ENCODE measurements at places on chromosomes 2 and 18.

GRCh38 chr2:9286554-9287399 is 80.2 kb downstream of the ASAP2 start:
- DNase-seq = peak; percentile 31

- DNase-seq = no peak
Measured at GRCh38 chr2:125455110-125455509, 1200.8 kb upstream of the GYPC start.

DNA sequence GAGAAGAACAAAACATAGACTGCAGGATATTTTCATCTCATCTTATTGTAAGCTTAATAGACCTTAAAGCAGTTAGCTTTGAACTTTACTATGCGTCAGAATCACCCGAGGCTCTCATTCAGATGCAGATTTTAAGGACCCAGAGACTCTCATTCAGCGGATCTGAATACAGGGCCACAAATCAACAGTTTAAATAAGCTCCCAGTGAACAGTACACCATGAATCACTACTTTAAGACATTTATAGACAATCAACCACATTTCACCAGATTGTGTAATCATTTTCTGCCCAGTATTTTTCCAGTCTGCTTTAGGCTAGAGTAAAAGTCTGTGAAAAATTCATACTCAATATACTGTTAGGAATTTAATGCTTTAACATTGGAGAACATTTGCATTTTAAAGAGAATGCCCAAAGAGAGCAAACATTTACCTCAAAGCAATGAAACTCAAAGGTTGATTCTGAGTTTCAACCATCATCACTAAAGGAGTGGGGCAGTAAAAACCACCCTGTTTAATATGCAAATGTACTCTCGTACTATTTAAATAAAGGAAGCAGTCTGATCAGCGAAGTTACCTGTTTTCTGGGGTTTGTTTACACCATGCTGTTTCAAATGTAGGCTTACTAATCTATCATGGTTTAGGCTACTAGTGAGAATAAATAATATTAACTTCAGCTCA is 11.0 kb upstream of the ALPK2 start:
- peak; percentile 76 for DNase-seq

- DNase-seq = no peak
Measured at GRCh38 chr2:240423788-240424191, 11.7 kb upstream of the GPC1 start.

GRCh38 chr2:148721520-148721931 is 77.0 kb downstream of the EPC2 start:
- no peak for DNase-seq

GRCh38 chr2:197514754-197515153 is 1.1 kb upstream of the MOB4 start:
- no peak for DNase-seq

DNA sequence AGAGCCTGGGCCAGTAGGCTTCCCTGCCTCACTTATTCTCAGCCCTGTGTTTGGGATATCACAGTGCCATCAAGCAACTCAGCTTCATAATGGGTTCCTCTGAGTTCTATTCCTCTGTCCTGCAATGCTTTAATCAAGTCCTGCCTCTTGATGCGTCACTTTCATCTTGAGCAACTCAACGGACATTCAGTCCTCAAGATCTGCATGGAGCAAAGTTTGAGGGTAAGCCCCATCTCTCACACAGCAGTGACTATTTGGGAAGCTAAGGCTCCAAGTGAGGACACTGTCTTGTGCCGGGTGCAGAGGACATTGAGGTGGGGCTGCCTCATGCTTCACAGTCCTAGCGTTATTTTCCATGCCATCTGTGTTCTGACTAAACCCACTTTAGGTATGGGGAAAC is 50.9 kb upstream of the PLB1 start:
- no peak for DNase-seq

GRCh38 chr2:9992427-9993187 is 41.1 kb downstream of the GRHL1 start:
- DNase-seq = no peak

DNA sequence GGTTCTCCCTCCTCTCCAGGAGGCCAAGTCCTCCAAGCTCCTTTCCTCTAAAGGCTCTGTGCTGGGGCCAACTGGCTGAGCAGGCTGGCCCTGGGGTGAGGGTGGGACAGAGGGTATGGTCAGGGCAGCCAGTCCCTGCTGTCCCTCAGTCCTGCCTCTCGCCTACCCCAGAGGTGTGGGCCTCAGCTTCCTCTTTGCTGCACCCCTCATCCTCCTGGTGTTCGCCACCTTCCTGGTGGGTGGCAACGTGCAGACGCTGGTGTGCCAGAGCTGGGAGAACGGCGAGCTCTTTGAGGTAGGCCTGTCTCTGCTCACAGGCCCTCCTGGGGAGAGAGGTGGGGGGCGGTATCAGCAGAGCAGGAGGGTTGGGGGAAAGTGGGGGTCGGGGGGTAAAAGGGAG is 6.8 kb downstream of the PROM2 start:
- DNase-seq = no peak

GRCh38 chr18:47953471-47953931 is 23.0 kb upstream of the SMAD2 start:
- DNase-seq = no peak

DNA sequence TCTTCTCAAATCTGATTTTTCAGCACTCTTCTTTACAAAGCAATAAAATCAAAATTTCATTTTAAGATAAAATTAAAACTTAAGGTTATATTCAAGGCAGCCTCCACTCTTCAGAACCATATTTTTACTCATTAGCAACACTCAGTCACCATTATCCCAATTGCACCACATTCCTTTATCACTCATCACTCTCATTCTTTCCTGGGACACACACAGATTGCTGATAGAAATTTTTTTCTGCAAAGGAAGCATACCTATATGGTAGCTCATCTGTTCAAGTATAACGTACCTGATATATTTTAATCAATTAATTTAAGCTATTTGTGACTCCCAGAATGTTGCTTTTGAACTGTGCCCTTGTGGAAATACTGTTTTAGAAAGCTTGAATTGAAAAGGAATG is 1559.3 kb upstream of the ZEB2 start:
- DNase-seq = no peak

DNA sequence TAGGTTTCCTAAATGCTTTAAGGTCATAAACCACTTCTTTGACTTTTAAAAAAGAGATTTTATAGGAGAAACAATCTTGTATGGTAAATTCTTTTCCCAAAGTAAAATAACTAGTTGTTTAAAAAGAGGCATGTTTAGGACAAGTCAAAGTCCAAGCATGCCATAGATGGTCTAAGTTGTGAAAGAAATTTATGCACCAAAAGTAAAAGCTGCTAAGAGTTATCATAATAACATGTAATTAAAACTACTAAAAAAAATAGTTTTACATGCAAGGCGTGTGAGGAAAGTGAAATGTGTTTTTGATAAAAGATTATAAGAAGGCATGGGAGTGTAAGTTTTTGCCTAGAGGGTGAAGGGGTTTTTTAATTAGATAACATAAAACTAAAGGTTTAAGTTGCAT is 22.5 kb downstream of the FAM210A start:
- no peak for DNase-seq

- DNase-seq = no peak
Measured at GRCh38 chr2:32727157-32727556, 99.3 kb downstream of the TTC27 start.

GRCh38 chr2:160924936-160925353 is 235.3 kb upstream of the TANK start:
- DNase-seq = no peak

GRCh38 chr2:180583441-180584140 is 396.8 kb upstream of the UBE2E3 start:
- DNase-seq = no peak

DNA sequence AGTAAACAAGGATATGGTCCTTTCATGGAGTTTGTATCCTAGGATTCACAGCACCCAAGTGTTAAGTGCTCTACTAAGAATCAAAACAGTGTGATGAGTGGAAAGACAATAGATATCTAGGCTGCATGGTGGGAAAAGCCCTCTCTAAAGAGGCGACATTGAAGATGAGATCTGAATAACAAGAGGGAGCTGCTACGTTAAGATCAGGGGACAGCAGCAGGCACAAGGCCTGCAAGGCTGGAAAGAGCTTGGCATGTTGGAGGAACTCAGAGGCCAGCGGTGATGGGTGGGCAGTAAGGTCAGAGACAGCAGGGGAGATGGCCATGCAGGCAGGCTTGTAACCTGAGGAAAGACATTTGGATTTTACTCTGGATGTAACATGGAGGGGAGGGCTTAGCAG is 177.5 kb downstream of the GFPT1 start:
- no peak for DNase-seq

GRCh38 chr2:158006961-158007719 is 94.5 kb upstream of the UPP2 start:
- no peak for DNase-seq

GRCh38 chr2:190425221-190425866 is 17.2 kb downstream of the MFSD6 start:
- DNase-seq = no peak

DNA sequence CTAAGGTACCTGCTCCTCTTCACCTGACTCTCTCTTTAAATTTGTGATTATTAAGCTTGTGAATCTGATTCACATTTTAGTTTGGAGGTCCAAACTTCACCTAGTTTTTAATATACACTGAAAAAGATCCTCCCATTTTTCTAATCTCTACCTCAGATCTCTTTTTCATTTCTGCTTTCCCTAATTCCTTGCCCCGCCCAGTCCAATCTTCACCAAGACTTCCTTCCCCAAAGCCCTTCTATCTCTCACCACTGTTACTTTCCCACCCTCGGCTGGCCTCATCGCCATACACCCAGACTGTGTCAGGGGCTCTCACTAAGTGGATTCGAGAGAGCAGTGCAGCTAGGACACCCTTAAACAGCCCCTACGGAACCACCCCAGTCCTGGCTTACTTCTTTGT is 40.0 kb downstream of the LBH start:
- no peak for DNase-seq

- DNase-seq = no peak
Measured at GRCh38 chr2:156573710-156574109, 137.5 kb downstream of the GPD2 start.

GRCh38 chr18:75167759-75168618 is 41.0 kb downstream of the PTGR3 start:
- no peak for DNase-seq
